ENCODE measurements at places on chromosomes 2 and 18.

- DNase-seq = no peak
Observed at GRCh38 chr2:188751816-188752215, 222.4 kb upstream of the COL3A1 start.

- no peak for DNase-seq
Observed at GRCh38 chr2:171485116-171485515, 37.2 kb upstream of the CYBRD1 start.

DNA sequence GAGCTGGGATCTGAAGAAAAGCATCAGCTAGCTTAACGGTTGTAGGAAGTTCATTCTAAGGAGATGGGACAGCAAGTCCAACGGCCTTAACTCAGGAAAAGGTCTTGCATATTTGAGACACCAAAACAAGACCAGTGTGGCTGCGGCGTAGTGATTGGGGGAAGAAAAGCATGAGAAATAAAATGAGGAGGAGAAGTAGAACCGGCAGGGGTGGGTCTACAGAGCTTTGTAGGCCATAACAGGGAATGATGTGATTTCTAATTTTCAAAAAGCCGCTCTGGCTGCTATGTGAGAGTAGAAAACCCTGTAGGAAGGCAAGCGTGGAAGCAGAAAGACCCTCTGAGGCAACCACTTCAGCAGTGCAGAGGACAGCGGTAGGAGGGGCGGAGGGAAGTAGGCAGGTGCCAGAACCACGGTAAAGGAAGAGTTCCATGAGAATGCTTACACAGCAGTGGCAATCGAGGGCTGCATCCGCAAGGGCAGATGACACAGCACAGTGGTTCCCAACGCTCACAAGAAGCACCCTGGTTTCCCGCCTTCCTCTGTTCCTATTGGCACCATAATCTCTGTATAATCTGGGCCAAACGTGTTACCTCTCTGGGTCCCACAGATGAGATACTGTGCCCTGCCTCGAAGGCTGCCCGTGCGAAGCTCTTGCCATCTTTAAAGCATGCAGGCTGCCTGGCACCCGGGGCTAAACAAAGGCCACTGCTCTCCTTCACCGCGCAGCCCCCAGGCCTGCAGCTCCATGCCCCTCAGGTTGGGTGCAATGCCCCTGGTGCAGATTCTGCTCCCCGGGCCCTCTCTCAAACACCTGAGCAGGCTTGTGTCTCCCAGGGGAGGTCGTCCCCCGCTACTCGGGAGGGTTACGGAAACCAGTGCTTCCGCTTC, 795 bp downstream of the ANKRD39 start:
- DNase-seq = no peak

GRCh38 chr2:188306271-188306670, 14.6 kb downstream of the GULP1 start:
- no peak for DNase-seq

- no peak for DNase-seq
Observed at GRCh38 chr18:72427721-72428120, 116.4 kb downstream of the CBLN2 start.

- no peak for DNase-seq
Observed at GRCh38 chr2:59900728-59901452, 652.6 kb downstream of the BCL11A start.

DNA sequence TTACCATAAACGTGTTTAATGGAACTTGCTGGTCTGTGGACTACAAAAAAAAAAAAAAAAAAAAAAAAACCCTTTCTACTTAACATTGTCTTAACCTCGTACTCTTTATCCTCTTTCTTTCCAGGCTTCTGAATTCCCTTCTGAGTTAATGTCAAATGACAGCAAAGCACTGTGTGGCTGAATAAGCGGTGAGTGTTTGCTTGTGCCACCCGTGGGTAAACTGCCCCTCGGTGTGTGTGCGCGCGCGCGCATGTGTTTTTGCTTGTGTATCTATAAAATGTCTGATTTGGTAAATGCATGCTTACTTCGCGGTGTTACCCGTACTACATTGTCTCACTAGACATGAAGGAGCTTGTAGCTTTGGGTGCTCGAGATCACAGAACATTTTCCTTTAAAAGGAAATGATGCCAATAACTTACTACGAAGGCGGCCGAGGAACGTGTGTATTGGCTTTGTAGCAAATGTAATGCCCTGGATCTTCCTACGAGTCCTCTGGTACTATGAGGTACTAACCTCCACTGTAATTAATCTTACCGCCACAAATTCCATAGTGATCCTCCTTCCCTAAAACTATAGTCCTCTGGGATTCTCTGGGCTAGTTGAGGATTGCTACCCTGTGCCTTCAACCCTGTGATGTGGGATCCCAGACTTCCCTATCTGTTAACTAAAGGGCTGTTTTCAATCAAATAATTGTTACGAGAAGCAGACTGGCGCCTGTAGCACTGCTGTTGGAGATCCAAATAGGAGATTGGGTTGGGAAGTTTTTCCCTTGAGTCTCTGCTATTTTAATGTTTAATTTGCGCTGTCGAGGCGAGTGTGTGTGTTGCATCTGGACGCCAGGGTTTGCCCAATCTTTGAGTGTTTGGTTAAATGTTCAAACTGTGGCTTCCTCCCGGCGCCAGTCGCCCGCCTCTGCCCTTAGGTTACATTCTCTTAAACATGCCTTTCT, 1.1 kb downstream of the ID2 start:
- DNase-seq = no peak

- DNase-seq = no peak
Observed at GRCh38 chr2:68714866-68715265, 19.7 kb upstream of the ARHGAP25 start.

- no peak for DNase-seq
Observed at GRCh38 chr18:9081940-9082339, 20.6 kb upstream of the NDUFV2 start.

DNA sequence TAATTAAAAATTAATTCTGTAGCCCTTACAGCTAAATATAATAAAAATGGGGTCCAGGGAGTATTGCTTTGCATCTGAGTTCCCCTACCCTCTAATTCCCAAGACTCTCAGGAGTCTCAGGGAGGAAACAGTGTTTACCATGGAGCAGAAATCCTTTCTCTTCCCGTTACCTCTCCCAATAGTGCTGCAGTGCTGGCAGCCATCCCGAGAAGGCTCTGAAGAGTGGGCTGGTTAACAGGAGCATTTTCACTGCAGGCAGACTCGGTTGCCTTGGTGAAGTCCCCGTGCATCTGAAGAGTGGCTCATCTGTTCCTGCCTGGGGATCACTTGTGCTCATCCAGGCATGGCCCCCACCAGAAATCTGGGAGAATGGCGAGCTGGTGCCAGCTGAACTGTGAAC, 41.8 kb upstream of the TMEM178A start:
- no peak for DNase-seq

DNA sequence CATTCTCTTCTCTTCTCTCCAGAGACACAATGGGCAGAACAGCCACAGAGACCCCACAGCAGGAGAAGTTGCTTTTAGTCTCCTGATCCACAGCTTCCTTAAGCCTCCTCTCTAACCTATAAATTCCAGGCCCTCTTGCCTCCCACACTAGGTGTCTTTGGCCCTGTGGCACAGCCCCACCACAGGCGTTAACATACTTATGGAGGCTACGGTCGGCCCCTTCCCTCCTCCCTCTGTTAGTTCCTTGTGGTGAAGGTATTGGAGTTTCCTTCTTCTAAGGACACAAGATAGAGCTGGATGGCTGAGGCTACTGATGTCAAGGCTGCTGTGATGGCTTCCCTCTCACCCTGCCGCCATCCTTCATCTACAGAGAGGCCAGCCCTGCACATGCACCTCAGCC, 123.5 kb upstream of the ACAA2 start:
- DNase-seq = no peak

- no peak for DNase-seq
Observed at GRCh38 chr2:154912215-154912614, 213.7 kb downstream of the KCNJ3 start.

DNA sequence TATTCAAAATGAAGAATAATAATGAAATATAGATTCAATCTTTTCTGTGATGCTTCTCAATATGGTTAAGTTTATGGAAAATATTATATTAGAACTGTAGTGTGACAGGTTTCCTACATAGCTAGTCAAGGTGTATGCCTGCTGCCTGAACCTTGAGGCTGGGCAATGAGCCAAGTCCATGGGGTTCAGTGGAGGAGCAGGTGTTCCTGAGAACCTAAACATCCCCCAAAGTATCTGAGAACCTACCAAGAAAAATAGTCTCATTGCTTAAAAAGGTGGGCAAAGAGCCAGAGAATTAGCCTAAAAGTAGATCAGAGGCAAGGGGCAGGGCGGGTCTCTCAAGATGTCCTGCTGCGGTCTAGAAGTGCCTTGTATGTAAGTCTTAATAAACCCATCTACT, 185.9 kb upstream of the SPHKAP start:
- no peak for DNase-seq

GRCh38 chr2:145277922-145278321, 758.0 kb upstream of the ZEB2 start:
- no peak for DNase-seq

DNA sequence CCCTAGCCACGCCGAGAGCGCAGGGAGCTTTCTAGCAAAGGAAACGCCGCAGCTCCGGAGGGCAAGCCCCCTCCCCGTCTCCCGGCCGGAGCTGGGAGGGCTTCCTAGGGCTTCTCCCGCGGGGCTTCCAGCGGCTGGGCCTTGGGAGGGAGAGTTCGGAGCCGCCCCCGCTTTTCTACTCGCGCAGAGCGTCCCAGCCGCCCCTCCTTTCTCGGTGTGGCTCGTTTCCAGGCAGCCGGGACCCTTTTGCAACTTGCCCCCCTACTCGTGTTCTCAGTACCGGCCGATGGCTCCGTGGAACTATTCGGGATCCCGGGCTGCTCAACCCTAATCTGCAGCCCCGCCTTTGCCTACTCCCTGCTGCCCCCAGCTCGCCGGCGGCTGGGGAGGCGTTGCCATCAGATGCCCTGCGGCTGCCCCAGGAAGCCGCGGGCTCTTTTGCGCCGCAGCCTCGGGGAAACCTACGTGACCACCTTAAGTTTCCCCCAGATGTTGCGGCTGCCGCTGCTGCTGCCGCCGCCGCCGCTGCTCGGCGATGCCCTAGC, 1.5 kb upstream of the NR4A2 start:
- no peak for DNase-seq

DNA sequence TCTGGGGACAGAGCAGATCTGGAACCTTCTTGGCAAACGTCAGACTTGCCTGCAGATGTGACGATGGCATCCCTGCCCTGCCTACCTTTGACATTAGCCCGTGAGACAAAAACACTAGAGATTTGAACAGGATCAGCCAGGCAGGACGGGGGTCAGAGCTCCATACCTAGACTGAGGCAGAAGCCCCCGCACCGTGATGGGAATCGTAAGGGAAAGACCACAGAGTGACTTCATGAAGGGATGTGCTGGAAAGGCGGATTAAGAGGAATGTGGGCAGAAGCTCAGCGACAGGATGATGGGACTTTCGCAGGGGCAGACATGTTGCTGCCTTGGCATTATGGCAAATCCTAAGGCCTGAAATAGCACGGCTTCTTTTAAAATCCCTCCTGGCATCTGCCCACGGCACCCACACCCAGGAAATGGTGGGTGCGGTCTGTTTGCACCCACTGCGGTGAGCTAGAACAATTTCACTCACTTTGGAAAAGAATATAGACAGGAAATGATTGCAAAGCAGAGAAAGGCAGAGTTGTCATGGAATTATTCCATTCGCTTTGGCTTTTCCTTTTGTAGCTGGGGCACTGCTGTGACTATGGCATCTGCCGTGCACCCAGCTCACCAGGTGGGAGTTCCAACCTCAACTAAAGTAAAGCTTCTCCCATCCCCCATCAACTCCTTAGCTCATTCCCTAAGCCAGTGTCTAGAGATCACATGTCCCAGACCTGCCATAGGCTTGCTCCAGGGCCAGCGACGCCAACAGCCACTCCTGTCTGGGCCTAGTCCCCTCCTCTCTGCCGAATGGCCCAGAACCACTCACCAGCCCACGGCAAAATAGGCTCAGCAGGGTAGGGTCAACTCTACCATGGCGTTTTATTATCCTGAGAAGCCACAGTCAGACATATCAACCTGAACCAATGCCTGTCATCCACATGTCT, 112.7 kb upstream of the NPAS2 start:
- no peak for DNase-seq

GRCh38 chr2:163774862-163775261, 39.1 kb upstream of the FIGN start:
- DNase-seq = no peak

All from stimulated activated CD8-positive, alpha-beta memory T cell treated with anti-CD3 and anti-CD28 coated beads, Interleukin-4, amount 100 ng/mL, for 4 hours (primary cell).